Nucleus accumbens (tissue), 56 donors: ENCODE measurements at places on chromosomes 5 and 9.

- DNase-seq, result no peak
Observed at GRCh38 chr5:39970117-39970798, 545.5 kb upstream of the DAB2 start.

DNA sequence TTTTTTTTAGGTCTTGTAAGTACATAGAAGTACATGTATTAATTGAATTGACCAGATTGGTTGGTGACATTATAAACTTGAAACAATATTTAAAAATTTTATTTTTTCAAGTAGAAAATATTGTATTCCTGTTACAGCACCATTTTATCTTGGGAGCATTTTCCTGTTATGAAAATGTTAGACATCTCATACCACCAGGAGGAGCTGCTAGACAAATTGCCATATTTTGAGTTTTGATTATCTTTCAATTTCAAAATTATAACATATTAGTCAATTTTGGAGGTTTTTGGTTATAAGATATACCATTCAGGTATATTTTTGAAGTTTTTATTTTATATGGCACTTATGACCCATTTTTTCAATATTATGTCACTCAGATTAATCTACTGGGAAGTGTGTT is 84.4 kb downstream of the CNTLN start:
- no peak for DNase-seq

DNA sequence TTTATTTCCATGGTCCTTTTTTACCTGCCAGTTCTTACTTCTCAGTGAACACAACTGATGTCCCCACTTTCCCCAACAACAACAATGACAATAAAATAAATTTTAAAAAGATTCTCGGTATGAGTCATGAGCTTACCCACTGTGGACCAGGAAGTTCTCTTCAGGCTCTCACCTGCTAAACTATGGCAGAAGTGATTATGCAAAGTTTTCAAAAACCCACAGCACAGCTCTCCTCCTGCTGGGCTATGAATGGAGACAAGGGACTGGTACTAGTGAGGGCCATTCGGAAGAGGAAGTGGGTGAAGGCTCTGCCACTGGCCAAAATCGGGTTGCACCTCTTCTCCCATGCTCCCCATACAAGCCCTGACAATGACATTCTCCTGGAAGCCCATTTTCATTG is 429.4 kb downstream of the PIK3R1 start:
- DNase-seq, result no peak

DNA sequence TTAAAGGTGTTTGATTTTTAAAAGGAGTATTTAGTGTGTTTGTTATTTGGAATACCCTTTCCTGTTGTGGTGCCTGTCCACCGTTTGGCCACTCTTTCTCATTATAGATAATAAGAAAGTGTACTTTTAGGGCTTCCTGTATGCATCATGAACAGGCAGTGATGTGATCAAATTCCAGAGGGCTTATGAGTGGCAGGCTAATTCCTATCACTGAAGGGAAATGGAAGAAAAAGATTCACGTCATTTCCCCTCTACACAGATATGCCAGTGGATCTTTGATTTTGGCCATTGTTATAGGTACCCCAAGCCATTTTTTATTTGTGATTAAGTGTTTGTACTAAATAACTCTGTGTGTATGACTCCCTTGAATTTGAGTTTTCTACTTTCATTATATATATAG is 37.1 kb downstream of the RPS6 start:
- DNase-seq, result no peak

DNA sequence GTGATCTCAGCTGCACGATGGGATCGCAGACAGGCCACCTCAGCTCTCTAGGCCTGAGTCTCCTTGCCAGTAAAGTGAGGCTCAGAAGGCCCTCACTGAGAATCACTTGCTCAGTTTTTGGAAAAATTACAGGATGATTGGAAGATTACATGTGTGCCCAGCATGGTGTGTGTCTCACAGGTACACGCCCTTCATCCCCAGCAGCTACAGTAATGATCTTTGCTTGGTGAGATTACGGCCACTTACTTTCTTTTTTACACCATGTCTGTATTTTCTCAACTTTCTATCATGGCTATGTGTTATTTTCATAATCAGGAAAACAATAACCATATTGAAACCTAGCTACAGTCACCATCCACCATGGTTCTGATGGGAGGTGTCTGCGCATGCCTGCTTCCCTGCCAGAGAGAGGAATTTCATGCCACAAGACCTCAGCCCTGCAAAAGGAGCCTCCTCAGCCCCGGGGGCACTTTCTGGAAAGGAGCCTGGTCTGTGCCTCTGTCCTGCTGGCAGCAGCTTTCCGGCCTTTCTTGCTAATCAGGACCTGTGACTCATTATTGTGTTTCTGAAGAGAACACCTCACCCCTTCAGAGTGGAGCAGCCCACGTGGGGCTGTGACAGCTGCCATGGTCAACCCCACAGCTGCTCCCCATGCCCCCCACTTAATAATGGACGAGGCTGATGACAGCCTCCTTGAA is 64.2 kb upstream of the OLFM1 start:
- peak; percentile 10 for DNase-seq

DNA sequence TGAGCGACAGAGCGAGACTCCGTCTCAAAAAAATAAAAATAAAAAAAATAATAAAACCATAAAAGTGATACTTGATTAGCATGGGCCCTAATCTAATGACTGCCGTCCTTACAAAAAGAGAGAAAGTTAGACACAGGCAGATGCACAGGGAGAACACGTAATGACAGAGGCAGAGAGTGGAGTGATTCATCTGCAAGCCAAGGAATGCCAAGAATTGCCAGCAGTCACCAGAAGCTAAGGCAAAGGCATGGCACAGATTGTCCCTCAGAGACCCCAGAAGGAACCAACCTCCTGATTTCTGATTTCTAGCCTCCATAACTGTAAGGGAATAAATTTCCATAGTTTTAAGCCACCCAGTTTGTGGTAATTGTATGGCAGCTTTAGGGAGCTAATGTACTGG is 79.6 kb upstream of the FREM1 start:
- no peak for DNase-seq

DNA sequence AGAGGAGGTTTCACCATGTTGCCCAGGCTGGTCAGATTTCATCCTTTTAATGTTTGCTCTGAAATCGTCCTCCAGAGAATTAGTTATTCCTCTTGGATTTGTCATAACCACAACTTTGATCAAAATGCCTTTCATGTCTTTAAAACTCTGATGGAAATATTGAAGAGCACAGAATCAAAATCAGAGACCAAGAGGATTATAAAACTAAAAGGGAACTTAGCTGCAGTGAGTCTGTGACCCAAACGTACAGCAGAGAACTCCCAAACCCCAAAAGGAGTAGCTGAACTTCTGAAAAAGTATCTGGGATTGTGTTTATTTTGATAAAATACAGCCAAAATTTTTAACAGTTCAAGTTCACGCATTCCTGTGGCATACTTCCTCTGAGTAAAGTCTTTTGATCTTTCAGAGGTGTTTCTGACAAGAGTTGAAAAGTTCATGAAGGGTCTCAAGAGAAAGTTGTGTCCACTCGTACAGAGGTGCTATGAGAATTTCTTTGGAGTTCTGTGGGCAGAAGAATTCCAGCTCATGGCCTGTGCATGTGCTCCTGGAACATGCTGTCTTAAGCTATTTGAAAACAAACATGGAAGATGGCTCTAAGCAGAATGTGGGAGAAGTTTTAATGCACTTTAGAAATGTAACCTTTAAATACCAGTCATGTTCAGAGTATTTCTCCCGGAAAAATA is 124.0 kb downstream of the ESM1 start:
- DNase-seq, result no peak

DNA sequence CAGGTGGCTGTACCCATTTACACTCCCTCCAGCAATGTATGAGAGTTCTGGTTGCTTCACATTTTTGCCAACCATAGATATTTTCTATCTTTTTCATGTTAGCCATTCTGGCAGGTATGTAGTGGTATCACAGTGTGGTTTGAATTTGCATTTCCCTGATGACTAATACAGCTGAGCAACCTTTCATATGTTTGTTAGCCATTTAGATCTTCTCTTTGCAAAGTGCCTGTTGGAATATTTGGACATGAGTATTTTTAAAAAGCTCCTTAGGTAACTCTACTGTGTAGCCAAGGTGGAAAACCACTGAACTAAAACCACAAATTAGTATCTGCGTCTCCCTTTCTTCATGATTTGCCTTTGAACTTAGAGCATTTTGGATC is 31.9 kb downstream of the IRF1 start:
- no peak for DNase-seq

- DNase-seq, result no peak
Observed at GRCh38 chr9:135976944-135977343, 15.8 kb upstream of the UBAC1 start.

GRCh38 chr5:36646507-36647023 is 40.2 kb downstream of the SLC1A3 start:
- no peak for DNase-seq

- no peak for DNase-seq
Observed at GRCh38 chr5:124880903-124881697, 134.7 kb upstream of the ZNF608 start.

DNA sequence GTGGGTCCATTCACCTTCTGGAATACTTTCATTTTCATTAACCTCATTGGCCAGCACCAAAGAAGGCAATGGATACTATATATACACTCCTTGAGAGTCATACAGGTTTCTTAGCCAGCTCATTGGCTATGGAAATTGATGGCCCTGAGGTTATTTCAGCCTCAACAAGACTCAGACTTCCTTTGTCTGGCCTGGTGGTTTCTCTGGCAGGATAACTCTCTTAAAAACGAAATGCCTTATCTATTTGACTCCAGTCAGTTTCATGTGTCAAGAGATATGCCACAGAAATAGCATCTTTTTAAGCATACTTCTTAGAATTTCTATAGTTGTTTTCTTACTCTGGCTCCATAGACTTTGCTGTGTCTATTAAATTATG is 28.9 kb downstream of the CDH9 start:
- DNase-seq, result no peak

DNA sequence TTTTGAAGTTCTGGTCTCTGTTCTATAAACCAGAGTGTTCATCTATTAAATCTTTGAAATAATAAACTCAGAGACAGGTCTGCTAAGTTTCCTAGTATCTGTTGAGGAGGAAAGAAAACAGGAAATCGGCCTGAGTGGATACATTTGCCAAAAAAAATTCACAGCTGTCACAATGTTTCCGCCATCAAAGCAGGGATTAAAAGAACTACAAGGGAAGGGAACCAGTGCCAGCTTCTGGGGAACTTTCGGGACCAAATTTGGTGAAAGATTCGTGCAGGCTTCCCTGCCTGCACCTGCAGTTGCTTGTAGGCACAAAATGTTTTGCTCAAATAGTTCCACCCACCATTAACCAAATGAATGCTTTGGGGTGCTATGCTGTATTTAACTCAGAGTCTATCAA is 267.5 kb downstream of the MSX2 start:
- DNase-seq, result no peak

- no peak for DNase-seq
Observed at GRCh38 chr9:125807079-125807478, 59.9 kb downstream of the PBX3 start.

DNA sequence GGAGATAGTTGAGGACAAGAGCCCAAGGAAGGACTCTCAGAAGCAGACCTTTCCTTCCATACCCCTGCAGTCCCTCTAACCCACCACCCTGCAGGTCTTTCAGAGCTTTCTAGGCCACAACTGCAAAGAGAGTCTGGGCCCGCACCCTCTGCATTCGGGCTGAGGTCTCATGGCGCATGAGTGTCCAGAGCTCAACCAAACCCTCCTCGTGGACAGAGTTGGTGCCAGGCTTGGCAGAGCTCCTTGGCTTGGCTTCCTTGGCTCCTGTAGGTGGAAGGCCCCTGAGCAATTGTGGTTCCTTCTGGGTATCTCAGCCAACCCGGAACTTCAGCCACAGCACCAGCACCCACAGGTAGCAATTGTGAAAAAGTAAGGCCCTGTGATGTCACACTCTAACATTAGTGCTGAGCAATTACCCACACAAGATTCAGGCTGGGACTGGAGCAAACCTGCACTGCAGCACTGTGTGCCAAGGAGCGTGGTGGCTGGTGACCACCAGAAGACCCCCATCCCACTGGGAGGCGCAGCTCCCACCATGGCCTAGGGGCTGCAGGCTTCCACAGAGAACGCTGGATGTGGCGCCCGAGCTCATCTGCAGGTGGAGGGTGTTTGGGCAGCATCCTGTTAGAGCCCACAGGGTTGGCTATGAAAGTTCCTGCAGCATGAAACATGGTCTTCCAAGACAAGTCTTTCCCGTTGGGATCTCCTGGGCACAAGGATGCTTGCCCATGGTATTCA is 38.8 kb downstream of the FOXI1 start:
- no peak for DNase-seq

DNA sequence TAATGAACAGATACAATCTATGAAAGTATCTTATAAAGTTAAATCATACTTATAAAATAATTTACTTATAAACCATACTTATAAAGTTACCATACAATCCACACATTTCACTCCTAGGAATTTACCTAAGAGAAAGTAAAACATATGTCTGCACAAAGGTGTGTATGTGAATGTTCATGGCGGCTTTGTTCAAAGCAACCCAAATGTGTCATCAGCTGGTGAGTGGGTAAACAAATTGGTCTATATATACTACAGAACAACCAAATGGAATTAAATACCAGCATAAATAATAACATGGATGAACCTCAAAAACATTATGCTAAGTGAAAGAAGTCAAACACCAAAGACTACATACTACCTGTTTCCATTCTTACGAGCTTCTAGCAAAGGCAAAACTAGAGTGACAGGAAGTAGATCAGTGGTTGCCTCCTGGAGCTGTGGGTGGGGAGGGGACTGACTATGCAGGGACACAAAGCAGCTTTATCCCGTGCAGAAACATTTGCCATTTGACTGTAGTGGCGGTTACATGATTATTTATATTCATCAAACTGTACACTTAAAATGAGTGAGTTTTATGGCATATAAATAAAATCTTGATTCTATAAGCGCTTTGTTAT is 10.6 kb downstream of the TRAF1 start:
- DNase-seq, result no peak

GRCh38 chr5:142600611-142601358 is 85.1 kb downstream of the FGF1 start:
- DNase-seq, result no peak

DNA sequence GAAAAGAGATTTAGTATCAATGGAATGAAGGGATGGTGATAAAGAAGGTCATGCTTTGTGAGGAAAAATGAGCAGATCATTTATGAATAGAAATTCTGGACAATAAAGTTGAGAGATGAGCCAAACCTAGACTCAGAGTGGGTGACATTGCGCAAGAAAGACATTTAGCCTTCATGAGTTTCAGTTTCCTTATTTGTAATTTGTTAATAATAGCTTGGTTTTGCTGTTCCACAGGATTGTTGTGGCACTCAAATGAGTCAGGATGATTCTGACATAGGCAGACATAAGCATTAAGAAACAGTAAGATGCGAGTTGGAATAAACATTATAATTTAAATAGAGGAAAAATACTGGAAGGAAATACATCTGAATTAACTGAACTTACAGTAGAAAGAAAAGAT is 34.8 kb downstream of the ITGA2 start:
- DNase-seq, result no peak

- DNase-seq, result no peak
Observed at GRCh38 chr5:105751908-105752307, 1918.8 kb downstream of the EFNA5 start.

GRCh38 chr9:13932528-13933267 is 381.2 kb downstream of the NFIB start:
- no peak for DNase-seq
